CD4-positive, CD25-positive, alpha-beta regulatory T cell (primary cell): ENCODE measurements at places on chromosomes 7 and 10. TPM values are rescaled to one million over a fixed set of nuclear protein-coding genes. Genes with fewer than 3 reads are reported as not detected.
A peak's percentile ranks its signal among the peaks of the same experiment; 100 is the strongest.

DNA sequence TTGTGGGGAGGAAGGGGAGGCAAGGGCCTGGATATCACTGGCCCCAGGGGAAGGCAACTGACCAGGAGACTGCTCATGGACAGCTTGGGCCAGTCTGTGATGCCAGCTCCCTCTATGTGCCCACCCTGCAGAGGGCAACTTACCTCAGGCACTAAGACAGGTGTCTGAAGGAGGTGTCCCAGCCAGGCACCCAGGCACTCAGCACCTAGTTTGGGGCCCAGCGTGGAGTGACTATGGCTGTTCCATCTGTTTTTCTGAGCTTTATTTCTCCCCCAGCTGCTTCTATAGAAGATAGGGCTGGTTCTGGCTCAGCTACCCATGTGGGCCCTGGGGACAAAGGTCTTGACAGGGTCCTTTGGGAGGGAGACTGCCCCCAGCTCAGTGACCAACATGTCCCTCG lies 150.6 kb upstream of the PCBD1 start:
- no peak for DNase-seq

DNA sequence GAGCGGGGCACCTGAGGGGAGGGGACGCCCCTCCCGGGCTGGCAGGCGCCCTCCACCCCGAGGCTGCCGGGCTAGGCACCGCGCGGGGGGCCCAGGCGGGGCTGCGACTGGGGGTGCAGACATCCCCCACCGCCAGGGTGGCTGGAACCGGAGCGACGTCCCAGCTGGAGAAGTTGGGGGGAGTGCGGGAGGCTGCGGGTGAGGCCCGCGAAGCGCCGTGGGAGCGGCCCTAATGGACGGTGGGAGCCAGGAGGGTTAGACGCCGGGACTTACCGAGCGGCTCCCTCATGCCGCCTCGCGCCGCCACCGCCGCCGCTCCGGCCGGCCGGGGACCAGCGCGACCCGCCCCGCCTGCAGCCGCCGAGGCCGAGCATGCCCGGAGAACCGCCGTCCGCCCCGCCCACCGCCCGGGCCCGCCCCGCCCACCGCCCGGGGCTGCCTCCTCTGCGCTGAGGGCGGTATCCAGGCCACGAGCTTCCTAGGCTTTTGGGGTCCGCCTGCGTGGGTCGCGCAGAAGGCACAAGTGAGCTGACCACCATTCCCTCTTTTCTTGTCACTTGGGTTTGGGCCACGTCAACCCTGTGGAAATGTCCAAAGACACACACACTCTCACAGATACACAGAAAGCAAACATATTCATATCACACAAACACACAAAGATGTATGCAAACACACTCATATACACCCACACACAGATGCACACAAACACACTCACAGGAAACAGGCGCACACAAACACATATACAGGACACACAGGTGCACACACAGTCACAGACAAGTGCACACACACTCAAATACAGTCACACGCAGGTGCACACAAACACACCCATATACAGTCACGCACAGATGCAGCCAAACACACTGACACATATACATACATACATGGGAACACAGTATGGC lies at the start of gene JCAD:
Gene JCAD (minus strand): TSS at position 378 of the 899 bp plus-strand sequence. CDS start 11,774 bp downstream, outside the sequence.
- no peak for DNase-seq

DNA sequence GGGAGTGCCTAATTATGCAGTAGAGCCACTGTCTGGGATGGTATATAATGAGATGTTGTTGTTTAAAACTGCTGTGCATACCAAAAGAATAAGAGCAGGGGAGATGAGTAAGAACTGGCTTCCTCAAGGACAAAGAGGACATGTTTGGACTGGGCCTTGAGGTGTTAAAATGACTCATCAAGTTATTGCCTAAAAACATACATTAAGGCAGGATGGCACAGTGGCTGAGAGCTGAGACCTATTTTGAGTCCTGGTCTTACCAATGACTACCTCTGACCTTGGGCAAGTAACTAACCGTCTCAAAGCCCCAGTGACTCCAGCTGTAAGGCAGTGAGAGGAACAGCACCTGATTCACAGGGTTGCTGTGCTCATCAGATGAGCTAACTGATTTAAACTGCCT lies 71.1 kb downstream of the CFAP58 start:
- no peak for DNase-seq

DNA sequence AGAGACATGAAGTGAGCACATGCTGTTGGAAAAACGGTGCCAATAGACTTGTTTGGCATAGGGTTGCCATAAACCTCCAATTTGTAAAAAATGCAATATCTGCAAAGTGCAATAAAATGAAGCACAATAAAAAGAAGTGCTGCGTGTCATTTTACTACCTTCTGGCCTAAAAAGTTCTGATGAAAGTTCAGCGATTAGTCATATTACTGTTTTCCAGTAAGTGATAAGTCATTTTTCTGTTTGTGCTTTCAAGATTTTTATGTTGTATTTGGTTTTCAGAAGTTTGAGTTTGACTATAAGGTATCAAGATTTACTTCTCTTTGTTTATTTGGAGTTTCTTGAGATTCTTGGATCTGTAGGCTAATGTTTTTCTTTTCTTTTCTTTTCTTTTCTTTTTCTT lies 16.8 kb downstream of the AOAH start:
- no peak for DNase-seq

Gene WNT8B
- not detected for polyA plus RNA-seq

DNA sequence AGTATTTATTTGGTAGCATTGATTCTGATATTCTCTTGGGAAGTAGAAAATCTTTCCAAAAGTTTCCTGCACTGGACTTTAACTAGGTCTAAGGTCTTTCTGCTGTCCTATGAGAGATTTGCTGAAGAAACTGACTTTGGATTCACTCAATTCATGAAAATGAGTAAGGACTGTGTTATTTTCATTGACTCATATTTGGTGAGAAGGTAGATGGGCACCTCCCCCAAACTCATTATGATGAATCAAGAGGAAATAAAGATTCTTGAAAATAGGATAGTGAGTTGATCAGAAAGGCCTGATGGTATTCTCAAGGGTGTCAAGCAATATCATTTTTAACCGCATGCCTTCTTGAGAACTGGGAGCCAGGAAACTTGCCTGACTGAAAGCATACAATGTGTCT lies 110.3 kb downstream of the RNF133 start:
- DNase-seq = no peak

GRCh38 chr7:1721047-1721690 lies 51.1 kb downstream of the ELFN1 start:
- no peak for DNase-seq

GRCh38 chr7:98872328-98872924 lies 2.6 kb upstream of the TMEM130 start:
- DNase-seq = peak; percentile 56

DNA sequence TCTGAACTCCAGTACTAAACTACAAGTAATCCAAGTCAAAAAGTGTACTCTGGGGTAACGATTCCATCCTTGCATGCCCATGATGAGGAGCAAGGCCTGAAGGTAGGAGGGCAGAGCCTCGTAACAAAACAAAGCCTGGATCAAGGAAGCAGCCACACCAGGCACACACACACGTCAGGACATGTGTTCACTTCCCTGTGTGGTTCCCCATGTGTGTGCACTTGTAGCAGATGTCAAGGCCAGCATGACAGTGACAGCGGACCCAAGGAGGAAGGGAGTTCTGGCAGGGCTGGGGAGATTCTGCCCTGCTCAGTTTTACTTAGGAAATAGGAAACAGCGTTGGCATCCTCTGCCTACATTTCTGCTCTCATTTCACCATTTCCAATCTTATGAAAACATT lies 92.8 kb downstream of the ALOX5 start:
- DNase-seq = no peak

GRCh38 chr7:108815815-108816214 lies 246.1 kb downstream of the DNAJB9 start:
- no peak for DNase-seq

Gene EIF4H
- 243 TPM for polyA plus RNA-seq
